ENCODE measurements at places on chromosomes 2 and 18.
A peak's percentile ranks its signal among the peaks of the same experiment; 100 is the strongest.

- DNase-seq = no peak
Observed at GRCh38 chr2:226115102-226115831, 684.4 kb downstream of the IRS1 start.

- DNase-seq = no peak
Observed at GRCh38 chr18:13681701-13682100, 44.7 kb downstream of the FAM210A start.

GRCh38 chr2:207750345-207750744 lies 19.4 kb downstream of the FZD5 start:
- no peak for DNase-seq

- no peak for DNase-seq
Observed at GRCh38 chr18:79855147-79855933, 57.6 kb downstream of the KCNG2 start.

DNA sequence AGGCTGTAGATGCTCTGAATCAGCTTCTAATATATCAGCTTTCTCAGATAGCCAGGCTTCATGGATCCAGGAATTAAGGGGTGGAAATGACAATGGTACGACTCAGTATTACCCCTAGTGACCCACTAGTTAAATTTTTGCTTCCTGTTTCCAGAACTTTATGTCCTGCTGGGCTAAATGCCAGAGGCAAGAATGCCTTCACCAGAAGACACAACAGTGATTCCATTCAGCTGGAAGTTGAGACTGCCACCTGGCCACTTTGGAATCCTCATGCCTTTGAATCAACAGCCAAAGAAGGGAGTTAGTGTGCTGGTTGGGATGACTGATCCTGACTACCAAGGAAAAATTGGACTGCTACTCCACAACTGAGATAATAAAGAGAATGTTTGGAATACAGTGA lies 239.1 kb downstream of the ASXL3 start:
- DNase-seq = no peak

GRCh38 chr18:12659904-12660605 lies 2.1 kb upstream of the SPIRE1 start:
- peak; percentile 4 for DNase-seq

- no peak for DNase-seq
Observed at GRCh38 chr2:150182566-150183235, 304.8 kb downstream of the RND3 start.

GRCh38 chr18:45334191-45334590 lies 281.1 kb upstream of the SLC14A2 start:
- DNase-seq = no peak

DNA sequence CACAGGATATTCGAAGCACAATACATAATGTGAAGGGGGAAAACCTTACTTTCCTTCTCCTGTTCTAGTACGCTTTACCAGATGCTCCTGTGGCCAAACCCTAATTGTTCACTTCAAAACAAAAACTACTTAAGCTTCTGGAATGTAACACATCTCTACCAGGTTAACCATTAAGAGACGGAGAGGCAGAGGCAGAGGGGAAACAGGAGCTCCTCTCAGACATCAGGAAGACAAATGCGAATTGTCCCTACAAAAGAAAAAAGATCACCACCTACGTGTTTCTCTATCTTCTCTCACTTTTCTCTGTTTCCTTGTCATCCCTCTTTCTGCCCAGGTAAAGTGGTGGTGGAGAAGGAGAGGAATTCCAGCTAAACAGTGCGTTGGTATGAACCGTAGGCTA lies 266.8 kb downstream of the NRXN1 start:
- no peak for DNase-seq

DNA sequence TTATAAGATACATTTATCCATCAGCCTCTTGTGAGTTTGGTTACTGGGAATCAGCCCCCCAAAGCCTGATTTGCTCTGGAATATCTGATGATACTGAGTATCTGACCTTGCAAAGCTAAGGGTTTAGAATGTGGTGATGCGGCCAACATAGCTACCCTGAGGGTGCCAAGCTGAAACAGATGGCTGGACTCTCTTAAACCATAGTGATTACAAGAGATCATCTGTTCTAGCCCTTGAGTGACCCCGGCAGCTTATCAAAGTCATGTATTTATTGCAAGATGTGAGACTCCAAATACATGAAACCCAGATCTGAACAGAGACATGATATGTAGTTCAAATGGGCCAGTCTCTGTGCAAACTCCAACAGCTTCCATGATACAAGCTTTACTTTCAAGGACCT lies 78.2 kb upstream of the CABLES1 start:
- DNase-seq = no peak

DNA sequence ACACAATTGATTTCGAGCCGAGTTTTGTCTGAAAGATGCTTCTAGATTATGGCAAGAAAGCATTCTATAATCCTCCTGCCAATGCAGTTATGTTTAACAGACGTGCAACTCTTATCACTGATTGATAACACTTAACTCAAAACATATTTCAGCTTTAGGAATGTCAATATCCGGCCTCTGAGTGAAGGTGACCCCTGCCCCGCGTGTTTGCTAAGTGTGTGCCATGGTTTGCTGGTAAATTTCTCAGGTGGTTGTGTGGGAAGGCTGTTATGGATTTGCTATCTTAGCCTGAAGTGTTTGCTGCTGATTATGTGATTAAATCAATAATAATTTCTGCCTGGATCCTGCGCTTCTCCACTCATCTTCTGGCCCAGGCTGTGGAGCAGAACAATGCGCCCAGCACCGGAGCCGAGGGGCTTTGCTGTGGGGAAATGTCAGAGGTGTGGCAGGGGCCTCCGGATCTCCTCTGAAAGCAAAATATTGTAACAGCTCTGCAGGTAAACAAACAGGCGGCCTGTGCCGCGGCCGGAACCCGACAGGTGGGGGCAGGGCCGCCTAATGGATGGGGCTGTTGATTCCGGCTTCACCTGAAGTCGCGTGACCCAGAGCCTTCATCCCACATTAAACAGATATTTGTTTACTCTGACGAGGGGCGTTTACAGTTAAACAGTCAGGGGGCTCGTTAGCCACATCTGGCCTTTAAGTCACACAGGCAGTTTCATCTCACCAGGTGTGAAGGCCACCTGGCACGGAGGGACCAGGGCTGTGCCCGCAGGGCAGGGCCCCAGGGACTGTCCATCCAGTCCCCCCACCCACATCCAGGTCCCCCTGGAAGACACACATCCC lies 210.7 kb upstream of the SALL3 start:
- no peak for DNase-seq

GRCh38 chr18:75252136-75252535 lies 41.5 kb downstream of the TSHZ1 start:
- DNase-seq = no peak

DNA sequence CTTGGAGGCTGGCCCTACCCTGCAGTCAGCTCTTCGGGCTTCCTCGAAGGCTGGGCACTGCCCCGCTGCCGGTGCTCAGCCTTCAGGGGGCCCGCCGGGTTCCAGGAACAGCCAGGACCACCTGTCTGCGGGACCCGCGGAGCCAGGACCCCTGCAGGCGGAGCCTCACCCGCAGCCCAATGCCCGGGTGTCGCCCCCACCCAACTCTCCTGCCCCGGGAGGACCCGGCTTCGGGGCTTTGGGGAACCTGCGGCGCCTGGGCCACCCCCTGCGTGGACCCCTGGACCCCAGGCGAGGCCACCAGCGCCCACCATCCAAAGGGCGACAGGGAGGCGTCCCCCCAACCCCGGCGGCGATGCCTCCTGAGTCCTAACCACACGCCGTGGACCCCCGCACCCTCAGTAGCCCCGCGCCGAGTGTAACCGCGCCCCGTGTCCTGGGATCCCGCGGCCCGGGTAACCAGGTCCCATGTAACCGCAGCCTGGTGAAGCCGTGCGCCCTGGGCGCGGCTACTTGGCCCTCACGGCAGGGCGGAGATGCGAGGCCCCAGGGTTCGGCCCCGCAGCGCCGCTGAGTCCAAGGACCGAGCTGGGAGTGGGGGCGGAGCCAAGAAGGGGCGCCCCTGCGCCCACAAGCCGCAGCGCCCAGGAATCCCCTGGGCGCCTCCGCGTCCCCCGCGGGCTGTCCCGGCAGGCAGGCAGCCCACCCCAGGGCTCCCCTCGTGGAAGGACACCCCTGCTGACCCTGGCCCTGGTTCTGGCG lies 11.0 kb upstream of the UBE2F start:
- DNase-seq = no peak

- DNase-seq = no peak
Observed at GRCh38 chr2:69099541-69099940, 86.6 kb downstream of the ANTXR1 start.

DNA sequence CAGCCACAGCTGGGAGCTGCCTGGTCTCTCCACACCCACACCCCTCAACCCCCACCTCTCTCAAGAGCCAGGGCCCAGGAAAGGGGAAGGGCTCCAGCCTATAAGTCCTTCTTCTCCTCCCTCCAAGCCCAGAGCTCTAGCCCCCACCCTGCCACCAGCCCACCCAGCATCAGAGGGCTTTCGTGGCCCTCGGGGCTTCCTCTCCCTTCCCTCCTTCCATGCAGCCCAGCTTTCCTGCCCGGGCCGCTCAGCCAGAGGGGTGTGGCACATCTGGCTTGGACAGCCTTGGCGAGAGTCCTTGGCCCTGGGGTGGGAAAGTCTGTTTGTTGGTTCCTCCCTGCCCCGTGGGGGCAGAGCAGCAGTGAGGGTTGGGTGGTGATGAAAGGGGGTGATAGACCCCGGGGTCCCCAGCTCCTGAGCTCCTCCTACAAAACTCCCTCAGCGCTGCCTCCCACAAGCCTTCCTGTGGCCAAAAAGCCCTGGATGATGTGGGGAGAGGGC lies 7.0 kb downstream of the TNS1 start:
- DNase-seq = no peak

GRCh38 chr2:69223759-69224511 lies 163.1 kb downstream of the GFPT1 start:
- no peak for DNase-seq

- DNase-seq = no peak
Observed at GRCh38 chr2:63425079-63425416, 163.2 kb downstream of the WDPCP start.
